Hematopoietic multipotent progenitor cell (in vitro differentiated cells): ENCODE measurements at places on chromosomes 7 and 10.

DNA sequence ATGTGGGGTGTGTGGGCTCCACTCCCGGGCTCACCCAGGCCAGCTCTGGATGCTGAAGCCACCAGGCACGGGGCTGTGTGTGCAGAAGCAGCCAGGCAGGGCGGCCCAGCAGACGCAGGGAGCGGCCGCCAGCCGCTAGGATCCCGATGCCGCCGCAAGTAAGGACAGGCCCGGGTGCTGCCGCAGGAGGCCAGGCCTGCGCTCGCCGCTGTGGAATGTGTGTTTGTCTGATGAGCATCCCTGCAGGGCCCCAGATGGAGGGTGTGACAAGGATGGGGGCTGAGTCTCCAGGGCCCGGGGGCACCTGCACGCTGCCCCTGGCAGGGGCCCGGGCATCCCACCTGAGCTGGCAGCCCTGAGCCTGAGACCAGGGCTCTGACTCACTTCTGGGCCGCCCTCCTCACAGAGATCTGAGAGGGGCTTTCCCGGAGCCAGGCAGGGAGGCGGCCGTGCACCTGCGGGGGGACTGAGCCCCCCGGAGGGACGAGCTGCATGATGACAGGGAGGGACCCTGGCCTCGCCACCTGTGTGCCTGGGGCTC lies 101.5 kb downstream of the FOXL3 start:
- no peak for DNase-seq

- DNase-seq, result no peak
Measured at GRCh38 chr7:98211221-98211675, at the start of gene BHLHA15. Gene BHLHA15 (plus strand): TSS chr7:98211439. CDS start chr7:98212310, 871 bp downstream.

DNA sequence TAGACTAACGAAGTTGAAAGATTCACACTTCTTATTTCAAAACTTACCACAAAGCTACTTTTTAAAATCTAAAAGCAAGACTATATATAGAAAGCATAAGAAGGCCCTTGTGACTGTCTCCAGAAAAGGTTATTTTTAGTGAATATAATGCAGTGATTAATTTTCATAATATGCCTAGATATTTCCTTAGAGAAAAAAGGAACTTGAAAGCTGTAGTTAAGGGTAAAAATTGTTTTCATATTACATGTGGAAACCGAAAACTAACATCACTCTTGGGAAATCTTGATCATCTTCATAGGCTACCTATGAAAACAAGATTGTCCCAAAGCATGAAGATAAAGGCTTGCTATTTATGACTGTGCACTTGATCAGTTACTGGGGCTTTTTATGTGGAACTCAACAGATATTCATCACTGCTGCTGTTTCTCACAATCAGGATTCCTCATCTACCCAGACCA lies 223.2 kb downstream of the SH2D4B start:
- DNase-seq, result no peak

DNA sequence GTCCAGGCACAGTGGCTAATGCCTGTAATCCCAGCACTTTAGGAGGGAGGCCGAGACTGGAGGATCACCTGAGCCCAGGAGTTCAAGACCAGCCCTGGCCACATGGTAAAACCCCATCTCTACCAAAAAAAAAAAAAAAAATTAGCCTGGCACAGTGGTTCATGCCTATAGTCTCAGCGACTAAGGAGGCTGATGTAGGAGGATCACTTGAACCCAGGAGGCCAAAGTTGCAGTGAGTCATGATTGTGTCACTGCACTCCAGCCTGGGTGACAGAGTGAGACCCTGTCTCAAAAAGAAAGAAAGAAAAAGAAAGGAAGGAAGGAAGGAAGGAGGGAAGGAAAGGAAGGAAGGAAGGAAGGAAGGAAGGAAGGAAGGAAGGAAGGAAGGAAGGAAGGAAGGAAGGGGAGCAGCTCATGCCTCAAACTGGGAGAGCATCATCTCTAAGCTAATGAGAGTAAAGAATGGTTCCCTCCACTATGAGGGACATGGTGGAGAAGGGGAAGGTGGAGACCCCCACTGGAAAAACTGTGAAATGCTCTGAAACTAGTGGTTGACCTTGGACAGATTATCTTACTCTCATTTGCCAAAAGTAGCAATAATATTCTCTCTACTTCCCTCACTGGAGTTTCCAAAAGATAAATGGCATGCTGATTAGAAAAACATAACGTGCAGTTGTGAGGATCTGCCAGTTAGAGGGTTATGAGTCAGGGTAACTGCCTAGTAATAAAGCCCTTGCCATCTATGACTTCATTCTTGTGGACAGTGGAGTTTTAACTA lies 16.8 kb downstream of the GIMAP5 start:
- no peak for DNase-seq

DNA sequence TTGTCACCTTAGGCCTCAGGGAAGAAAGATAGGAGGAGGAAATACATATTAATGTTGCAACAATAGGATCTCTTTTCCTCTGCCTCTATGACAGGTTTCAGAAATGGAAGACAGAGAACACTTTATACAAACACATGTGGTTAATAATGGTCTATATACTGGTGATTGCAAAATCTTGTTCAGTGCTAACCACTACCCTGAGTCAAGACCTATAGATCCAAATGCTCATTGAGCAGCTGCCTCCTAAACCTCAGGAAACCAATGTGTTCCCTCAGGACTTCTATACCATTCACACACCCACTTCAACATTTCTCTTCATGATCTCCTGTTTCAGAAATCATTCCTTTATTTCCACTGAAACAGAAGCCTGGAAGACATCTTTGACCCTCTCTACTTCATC lies 32.5 kb upstream of the VWDE start:
- DNase-seq, result no peak

DNA sequence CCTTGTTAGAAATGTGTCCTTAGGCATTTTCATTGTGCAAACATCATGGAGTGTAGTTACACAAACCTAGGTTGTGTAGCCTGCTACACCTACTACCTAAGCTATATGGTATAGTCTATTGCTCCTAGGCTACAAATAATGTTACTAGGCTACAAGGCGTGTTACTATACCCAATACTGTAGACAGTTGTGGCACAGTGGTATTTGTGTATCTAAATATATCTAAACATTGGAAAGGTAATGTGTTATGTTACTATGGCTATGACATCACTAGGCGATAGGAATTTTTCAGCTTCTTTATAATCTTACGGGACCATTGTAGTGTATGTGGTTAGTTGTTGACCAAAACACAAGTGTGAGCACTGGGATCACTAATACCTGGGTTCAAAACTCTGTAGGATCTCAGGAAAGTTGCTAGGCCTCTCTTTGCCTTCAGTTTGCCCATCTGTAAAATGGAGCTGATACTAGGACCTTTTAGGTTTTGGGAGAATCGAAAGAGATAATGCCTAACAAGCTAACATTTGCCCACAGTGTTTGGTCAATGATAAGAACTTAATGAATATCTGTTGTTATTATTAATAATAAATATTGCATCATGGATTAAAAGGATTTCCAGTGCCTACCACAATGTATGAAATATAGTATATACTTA lies 2.7 kb downstream of the BICC1 start:
- no peak for DNase-seq

DNA sequence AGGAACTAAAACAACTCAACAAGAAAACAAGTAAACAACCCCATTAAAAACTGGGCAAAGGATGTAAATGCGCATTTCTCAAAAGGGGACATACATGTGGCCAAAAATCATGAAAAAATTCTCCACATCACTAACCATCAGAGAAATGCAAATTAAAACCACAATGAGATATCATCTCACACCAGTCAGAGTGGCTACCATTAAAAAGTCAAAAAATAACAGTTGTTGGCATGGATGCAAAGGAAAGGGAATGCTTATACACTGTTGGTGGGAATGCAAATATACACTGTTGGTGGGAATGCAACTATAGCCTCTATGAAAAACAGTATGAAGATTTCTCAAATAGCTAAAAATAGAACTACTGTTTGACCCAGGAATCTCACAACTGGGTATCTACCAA lies 60.0 kb upstream of the LANCL2 start:
- DNase-seq, result no peak

DNA sequence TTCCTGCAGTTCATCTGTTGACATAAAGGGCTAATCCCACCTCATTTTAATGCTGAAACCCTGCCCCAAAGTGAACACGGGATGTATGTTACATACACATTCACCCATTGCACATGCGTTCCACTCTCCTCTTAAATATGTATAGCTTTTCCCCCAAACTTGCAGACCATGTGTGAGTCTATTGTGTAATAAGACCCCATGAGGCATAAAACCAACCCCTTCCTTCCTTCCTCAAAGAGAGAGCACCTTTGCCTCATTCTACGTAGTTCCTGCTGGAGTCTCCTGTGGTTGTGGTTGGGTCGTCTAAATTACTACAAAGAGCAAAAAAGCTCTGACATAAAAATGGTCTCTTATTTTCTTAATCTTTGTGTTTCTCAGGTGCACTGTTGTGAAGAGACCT lies 345.7 kb upstream of the KLF6 start:
- peak; percentile 75 for DNase-seq

DNA sequence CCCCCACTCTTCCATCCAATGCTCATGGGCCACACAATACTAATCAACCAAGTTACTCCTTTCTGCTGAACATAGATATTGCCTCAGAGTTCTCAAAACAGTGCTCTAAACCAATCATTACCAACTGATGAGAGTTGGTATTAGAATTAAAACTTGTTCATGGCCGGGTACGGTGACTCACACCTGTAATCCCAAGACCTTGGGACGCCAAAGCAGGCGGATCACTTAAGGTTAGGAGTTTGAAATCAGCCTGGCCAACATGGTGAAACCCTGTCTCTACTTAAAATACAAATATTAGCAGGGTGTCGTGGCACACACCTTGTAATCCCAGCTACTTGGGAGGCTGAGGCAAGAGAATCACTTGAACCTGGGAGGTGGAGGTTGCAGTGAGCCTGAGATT lies 8.2 kb downstream of the TM9SF3 start:
- no peak for DNase-seq

DNA sequence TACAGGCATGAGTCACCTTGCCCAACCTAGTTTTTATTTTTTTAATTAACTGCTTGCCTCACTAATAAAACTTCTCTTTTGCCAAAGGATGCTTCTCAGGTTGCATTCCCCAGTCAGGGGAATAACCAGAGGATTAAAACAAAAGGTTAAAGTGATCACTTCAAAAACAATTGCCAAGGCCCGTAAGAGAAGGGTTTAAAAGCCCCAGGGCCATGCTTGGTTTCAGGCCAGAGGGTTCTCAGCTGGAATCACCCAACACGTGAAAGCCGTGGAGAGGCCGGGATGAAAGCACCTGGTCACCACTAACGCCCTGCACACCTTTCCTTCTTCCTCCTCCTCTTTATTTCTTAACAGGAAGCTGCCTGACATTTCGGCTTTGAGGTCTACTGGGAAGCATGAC lies 587.5 kb downstream of the PTPRN2 start:
- no peak for DNase-seq

DNA sequence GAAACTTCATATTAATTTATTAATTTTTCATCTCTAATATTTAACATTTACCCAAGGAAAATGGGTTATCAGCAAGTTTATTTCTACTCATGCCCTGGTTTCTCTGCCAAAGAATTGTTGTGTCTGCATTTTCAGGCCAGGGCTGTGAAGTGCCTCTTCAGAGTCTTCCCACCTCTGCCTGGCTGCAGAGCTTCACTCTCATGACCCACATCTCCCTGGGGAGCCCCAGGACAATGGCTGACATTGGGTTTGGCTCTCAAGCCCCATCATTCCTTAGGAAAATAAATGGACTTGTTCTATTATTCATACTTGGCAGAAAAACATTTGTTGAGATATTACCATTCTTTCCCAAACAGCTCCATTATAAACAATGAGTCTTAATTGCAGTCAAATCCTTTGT lies 30.3 kb downstream of the CACNA2D1 start:
- no peak for DNase-seq

DNA sequence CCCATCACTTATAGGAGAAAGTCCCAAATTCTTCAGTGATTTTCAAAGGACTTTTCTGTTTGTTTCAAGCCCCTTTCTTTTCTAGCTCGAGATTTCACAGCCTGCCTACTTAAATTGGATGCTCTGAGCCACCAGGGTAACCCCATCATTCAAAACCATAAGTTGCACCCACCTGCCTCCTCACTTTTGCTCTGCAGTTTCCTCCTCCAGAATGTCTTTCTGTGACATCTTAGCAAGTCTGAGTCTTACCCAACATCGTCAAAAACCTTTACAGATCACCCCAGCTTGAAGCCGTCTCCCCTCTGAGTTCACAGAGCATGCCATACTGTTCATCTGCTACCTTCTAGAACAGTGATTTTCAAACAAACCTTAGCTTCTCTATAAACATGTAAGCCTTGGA lies 64.3 kb upstream of the CACNB2 start:
- no peak for DNase-seq

- DNase-seq, result no peak
Measured at GRCh38 chr10:21347043-21347784, 178.3 kb downstream of the SKIDA1 start.

DNA sequence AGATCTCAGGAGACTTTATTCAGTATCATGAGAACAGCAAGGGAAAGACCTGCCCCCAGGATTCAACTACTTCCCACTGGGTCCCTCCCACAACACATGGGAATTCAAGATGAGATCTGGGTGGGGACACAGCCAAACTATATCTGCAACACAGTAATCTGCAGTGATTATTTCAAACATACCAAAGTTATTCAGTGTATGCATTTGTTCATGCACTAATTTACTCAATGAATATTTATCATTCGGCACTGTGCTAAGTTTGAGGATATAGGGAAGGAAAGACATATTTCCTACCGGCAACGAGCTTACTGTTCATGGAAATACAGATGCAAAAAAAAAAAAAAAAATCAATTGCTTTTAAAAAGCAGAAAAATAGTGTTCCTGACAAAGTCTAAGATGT lies 91.6 kb upstream of the IMMP2L start:
- no peak for DNase-seq

- peak; percentile 57 for DNase-seq
Measured at GRCh38 chr10:79069325-79070080, 737 bp downstream of the ZMIZ1 start.

DNA sequence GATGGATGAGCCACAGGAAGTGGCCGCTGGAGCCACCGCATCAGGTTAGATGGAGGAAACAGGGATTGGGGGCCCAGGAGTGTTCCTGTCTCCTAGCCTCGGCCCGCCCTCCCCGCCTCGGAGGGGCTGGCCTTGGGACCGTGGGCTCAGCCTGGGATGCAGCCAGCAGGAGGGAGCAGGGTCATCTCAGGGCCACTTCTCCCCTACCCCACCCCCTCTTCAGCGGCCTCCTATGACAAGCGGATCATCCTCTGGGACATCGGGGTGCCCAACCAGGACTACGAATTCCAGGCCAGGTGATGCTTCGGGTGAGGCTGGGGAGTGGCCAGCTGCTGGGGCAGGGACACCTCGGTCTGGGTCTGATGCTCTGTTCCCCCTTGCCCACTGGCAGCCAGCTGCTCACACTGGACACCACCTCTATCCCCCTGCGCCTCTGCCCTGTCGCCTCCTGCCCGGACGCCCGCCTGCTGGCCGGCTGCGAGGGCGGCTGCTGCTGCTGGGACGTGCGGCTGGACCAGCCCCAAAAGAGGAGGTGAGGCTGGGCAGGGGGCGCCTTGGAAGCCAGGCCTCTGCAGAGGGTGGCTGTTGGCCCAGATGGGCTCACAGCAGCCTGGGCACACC lies 4.7 kb downstream of the LRWD1 start:
- no peak for DNase-seq

GRCh38 chr10:71854031-71854430 lies 3.0 kb upstream of the PSAP start:
- DNase-seq, result no peak
